ENCODE measurements at places on chromosomes 6 and 20.
A peak's percentile ranks its signal among the peaks of the same experiment; 100 is the strongest.

GRCh38 chr6:129672881-129673631 is 36.9 kb downstream of the ARHGAP18 start:
- no peak for DNase-seq

GRCh38 chr6:77548190-77548589 is 84.9 kb upstream of the HTR1B start:
- DNase-seq: no peak

DNA sequence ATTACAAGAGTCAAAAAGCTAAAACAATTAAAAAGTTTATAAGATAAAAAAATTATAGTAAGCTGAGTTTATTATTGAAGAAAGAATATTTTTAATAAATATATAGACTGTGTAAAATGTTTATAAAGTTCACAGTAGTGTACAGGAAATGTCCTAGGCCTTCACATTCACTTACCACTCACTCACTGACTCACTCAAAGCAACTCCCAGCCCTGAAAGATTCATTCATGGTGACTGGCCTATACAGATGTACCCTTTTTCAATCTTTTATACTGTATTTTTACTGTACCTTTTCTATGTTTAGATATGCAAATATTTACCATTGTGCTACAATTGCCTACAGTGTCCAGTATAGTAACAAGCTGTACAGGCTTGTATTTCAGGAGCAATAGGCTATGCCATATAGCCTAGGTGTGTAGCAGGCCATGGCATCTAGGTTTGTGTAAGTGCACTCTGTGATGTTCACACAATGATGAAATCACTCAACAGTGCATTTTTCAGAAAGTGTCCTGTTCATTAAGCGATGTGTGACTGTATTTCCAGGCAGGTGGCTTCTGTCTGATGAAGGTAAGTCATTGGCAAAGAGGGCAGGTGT is 130.2 kb downstream of the BTBD3 start:
- DNase-seq: no peak

GRCh38 chr6:35611240-35611639 is 77.5 kb downstream of the FKBP5 start:
- no peak for DNase-seq

DNA sequence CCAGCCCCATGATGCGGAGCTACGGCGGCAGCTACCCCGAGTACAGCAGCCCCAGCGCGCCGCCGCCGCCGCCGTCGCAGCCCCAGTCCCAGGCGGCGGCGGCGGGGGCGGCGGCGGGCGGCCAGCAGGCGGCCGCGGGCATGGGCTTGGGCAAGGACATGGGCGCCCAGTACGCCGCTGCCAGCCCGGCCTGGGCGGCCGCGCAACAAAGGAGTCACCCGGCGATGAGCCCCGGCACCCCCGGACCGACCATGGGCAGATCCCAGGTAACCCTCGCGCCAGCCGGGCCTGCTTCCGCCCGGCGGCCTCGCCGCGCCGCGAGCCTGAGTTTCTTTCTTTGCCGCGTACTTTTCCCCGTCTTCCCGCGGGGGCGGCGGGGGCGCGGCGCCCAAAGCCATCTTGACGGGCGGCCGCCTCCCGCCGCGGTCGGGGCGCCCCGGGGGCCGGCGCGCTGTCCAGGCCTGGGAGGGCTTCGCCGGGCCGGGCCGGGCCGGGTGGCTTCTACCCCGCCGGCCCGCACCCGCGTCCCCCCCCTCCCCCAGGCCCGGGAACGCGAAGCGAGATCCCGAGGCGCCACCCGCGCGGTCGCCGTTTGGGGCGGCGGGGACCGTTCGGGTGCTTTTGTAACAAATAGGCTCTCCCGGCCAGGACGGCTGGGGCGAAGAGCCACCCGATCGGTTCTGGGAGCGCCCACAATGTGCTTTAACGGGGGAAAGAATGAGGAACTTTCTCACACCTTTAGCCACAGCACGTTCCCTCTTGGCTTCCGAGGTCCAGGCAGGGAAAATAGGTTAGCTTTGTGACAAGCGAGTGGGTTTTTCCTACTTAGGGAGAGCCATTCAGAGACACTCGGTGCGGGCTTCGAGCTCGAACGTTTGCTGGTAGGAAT is 2.3 kb downstream of the ARID1B start:
- DNase-seq: peak; percentile 38

DNA sequence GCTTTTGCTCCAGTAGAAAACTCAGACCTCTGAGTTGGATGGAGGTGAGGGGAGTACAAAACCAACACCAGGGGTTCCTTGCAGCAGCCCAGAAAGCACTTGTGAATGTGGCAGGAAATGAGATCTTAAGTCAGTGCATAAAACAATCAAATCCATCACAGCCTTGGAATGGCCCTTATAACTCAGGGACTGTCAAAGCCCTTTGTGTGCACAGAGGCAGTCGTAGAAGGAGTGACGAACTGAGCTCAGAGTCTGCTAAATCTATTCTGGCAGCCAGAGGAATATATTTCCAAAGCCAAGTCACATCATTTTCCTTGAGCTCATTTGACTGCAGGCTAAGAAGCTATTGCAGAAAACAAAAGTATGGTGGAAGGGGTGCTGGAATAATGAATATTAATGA is 676.6 kb downstream of the DHX35 start:
- DNase-seq: no peak

- no peak for DNase-seq
Observed at GRCh38 chr20:32670773-32671455, 2.8 kb downstream of the C20orf203 start.

GRCh38 chr6:138671351-138671750 is 102.2 kb upstream of the CCDC28A start:
- DNase-seq: no peak

DNA sequence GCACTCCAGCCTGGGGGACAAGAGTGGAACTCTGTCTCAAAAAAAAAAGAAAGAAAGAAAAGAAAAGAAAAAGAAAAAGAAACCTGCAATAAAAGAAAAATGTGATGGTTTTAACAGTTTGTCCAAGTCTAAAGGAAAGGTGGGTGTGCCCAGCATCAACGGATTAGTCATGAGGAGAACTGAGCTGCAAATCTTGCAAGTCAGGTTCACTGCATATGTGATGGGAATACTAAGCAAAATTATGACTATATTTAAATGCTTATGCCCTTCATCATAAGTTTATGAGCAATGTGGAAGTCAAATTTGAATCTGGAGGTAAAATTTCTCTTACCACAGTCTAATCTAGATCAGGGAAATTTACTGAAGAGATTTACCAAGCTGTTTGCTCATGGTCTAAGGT is 13.1 kb upstream of the CDK19 start:
- no peak for DNase-seq
